ENCODE measurements at places on chromosomes 1 and 21.

- DNase-seq: no peak
Measured at GRCh38 chr21:27813750-27814149, 846.9 kb upstream of the ADAMTS5 start.

- no peak for DNase-seq
Measured at GRCh38 chr1:7151978-7152377, 366.7 kb downstream of the CAMTA1 start.

- no peak for DNase-seq
Measured at GRCh38 chr1:15951341-15952153, 24.4 kb downstream of the ZBTB17 start.

DNA sequence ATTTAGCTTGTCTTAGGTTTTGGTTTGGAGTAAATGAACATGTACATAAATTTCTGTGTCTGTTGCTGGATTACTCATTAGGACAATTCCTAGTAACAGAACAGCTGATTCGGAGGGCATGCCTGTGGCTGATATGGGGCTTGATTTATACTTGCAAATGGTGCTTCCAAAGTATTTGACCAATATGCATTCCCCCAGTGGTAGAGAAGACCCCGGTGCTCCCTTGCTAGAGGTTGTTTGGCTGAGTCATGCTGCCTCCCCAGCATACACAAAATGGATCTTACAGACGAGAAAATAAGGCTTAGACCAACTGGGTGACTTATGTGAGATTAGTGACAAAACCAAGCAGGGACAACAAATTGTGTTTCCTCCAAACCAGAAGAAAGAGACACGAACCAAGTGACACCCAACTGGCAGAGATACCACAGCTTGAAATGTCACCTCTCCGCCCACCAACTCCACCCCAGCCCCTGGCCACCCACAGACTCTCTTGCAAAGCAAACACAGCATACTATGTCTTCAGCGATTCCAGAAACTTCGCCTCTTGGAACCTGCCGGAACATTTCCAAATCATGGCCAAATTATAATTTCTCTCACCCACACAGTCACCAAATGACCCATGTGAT is 75.9 kb upstream of the ETS2 start:
- no peak for DNase-seq

DNA sequence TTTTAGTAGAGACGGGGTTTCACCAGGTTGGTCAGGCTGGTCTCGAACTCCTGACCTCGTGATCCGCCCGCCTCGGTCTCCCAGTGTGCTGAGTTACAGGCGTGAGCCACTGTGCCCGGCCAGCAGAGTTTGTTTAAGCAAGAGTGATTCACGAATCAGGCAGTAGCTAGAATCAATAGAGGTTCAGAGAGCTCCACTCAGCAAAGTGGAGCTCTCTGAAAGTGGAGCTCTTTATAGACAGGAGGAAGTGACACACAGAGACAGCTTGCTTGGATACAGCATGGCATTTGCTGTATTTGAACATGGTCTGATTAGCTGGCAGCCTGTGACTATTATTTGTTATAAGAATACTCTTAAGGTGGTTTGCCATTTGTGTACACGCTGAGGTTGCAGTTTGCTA is 27.1 kb upstream of the CD34 start:
- no peak for DNase-seq

- DNase-seq: no peak
Measured at GRCh38 chr21:27803571-27803970, 836.7 kb upstream of the ADAMTS5 start.

GRCh38 chr1:47227341-47228232 is 4.4 kb downstream of the TAL1 start:
- no peak for DNase-seq

GRCh38 chr1:24640288-24640687 is 2.8 kb upstream of the SRRM1 start:
- DNase-seq: no peak

GRCh38 chr1:1434824-1435105 is 725 bp upstream of the VWA1 start:
- no peak for DNase-seq

DNA sequence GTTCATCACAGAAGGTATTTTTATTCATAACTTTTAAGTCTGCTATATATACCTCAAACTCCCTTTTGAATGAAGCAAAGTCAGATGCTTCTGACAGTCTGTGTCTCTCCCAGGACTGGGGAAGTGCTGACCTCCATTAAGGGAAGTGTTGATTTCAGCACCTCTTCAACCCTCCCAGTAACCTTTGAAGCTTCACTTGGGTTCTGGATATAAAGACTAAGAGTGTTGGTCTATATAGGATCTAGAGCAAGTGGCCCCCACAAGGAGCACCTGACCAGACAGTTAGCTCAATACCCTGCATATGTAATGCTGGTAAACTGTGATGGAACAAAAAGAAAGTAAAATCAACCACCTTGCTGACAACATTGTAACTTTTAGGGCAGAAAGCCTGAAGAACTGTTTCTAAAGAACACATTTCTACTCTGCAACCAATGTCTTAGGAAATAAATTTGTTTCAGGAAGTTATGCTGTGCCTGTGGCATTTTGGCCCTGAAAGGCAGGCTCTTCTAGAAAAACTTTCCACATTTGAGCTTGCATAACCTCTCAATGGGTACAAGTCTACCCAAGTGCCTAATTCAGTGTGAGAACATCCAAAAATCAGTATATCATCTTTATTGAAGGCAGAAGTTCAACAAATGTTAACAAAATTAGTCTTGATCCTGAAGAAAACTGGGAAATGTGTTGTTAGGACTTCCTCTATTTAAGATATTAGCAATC is 865 bp upstream of the PTPN22 start:
- DNase-seq: no peak

DNA sequence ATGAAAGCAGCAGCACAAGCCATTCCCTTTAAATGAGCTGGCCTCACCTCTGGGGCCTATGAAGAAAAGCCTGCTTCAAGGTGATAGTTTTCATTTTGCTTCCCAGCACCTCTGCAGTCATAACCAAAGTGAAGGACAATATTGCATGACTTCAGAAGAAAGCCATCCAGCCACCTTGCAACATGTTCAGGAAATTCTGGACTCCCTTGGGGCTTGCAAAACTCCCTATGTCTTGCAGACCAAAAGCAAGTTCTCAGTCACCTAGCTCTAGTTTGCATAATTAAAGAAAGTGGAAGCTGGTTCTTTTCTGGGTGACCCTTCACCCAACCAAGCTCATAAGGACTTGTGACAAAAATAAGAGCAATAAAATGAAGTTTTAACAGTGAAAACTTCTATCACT is 87.6 kb downstream of the GFI1 start:
- DNase-seq: no peak

DNA sequence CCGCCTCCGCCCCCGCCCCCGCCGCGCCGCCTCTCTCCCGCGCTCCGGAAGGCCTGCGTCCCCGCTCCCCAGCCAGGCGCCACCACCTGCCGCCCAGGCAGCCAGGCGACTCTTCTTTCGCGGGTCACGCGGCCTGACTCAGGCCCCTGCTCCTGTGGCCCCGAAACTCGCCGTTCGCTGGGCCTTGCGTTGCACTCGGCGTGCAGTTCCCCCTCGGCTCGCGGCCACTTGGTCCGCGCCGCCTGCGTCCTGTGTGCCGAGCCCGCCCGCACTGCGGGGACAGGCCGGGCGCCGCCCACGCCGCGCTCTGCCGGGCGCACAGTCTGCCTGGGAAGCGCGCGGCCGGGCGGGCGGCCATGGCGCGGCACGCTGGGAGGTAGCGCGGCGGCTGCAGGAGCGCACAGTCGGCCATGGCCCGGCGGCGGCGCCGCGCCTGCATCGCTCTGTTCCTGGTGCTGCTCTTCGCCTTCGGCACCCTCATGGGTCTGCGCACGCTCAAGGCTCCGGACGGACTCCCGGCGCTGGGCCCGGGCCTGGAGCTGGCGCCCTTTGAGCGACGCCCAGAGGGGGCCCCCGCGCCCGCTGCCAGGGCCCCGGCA is at the start of gene MANEAL:
TSS of gene MANEAL (plus strand) at position 75 of the 599 bp plus-strand sequence. CDS start at position 411, 336 bp downstream.
- no peak for DNase-seq

- DNase-seq: peak; percentile 30
Measured at GRCh38 chr1:36384542-36385409, 948 bp downstream of the STK40 start.

- DNase-seq: no peak
Measured at GRCh38 chr1:63112155-63112900, 210.0 kb upstream of the FOXD3 start.

- no peak for DNase-seq
Measured at GRCh38 chr1:161834967-161835550, 68.9 kb downstream of the ATF6 start.
